Renal cortex interstitium (tissue), 15 donors: ENCODE measurements at places on chromosomes 11 and 22.

DNA sequence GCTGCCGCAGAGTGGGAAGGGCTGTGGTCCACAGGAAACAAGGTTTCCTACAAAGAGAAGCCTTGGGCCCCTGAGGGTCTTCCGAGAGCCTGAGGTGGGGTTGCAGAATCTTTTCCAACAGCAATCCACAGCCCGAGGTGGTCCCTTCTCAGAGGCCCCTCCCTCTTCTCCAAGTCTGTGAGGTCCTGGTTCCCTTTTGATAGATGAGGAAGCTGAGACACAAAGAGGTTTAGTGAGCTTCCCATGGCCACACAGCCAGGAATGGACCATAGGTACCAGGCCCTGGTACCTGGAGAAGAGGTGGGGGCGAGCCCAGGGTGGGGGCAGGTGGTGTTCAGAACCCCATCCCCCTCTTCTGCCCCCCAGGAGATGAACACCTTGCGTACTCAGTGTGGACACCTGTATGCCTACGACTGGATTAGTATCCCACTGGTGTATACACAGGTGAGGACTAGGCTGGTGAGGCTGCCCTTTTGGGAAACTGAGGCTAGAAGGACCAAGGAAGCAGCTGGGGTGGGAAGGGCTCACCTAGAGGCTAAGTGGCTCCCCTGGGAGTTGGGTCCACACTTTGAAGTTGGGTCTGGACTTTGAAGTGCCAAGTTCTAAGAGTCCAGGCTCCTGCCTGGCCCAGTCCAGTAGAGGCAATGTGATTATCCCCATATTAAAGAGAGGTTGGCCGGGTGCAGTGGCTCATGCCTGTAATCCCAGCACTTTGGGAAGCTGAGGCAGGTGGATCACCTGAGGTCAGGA is 7.0 kb downstream of the BEST1 start:
- DNase-seq = no peak

GRCh38 chr11:43919852-43920597 is 22.4 kb upstream of the C11orf96 start:
- no peak for DNase-seq

DNA sequence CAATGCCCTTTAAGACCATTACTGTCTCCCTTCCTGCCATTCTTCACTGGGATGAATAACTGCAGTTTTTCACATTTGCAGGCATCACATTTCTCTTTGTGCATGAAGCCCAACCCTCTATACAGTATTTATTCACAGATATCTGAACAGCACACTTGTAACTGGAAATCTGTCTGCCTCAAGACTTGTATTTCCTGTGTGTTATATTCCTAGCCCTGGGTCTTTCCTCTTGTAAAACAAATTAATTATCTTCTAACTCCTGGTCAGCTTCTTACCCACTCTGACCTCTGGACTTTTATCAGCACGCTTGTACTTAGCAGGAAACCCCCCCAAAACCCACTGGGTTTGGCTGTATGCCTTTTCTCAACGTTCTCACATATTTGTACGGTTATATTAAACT is 2.0 kb downstream of the CSRP3 start:
- peak; percentile 15 for DNase-seq

DNA sequence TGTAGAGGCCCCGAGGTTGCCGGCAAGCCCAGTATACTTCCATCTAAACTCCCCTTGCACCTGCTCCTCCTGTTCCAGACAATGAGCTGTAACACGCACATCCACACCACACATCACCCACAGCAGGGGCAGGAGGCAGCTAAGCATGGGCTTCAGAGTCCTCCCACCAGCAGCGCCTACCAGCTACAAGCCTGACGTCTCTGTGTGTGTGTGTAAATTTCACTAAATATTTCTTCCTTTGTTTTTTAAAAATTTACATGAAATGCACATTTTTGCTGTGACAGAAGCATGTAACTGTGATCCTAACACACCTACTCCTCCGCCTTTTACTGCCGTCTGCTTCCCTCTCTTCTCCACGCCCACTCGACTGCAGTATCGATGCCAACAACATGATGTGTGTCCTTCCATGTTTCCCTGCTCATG is 29.4 kb upstream of the PACSIN2 start:
- no peak for DNase-seq

DNA sequence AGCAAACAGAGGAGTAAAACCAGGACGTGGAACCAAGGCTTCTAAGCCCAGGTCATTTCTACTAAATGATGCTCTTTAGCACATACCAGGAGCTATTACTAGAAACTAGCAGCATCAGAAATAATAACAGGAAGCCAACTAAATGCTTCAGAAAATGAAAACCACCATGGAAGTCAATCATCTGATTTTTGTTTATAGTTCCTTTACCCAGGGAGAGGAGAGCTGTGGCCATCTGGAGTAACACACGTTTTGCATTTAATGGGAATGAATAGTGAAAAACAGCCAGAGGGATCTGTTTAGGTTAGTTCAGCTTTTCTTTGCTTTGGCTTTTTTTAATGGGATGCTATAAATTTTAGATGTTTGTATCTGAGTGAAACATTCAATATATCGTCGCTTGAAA is 250.7 kb upstream of the ARHGAP20 start:
- DNase-seq = no peak

DNA sequence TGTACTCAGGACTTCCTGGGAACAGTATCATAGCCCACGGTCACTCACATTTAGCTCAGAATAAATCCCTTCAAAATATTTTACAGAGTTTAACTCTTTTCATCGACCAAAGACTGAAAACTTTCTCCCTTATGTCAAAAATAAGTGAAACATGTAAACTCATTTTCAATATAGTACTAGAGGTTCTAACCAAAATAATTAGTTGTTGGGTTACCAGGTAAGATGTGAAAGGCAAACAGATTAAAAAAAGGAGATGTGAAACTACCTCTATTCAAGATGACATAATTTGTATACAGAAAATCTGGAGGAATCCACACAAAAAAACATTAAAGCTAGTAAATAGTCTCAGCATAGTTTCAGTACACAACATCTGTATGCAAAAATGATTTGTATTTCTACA is 20.3 kb downstream of the XKR3 start:
- DNase-seq = no peak

DNA sequence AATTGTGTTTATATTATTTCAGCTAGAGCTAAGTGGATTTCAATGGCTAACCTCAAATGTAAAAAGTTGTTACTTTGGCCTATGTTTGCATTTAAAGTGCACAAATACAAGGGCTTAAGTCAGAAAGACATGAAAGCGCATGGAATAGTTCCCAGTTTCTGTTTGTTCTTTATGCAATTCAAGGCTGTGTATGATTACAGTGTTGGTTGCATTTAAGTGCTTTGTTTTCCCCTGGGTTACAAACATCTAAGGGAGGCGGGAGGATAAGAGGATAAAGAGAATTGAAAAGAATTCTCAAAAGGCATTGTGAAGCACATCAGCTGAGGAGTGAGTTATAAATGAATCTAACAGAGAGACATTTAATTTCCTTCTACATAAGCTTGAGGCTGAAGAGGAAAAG is 453.4 kb downstream of the NTM start:
- no peak for DNase-seq

DNA sequence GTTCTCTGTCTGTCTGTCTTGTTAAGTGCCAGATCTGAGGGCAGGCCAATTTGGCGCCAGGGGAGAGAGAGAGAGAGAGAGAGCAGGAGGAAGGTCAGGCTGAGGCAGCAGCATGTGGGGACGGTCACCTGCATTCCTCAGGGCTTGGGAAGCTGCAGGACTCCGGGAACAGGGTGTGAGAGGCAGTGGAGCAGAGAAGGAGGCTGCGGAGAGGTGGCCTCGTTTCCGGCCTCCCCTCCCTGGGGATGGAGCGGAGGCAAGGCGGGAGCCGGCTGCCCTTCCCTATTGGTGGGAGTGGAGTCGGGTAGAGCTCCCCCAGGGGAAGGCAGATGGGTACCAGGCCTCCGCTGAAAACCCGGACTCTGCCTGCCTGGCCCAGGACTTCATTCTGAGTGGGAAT is 9.7 kb downstream of the CLMP start:
- DNase-seq = no peak

DNA sequence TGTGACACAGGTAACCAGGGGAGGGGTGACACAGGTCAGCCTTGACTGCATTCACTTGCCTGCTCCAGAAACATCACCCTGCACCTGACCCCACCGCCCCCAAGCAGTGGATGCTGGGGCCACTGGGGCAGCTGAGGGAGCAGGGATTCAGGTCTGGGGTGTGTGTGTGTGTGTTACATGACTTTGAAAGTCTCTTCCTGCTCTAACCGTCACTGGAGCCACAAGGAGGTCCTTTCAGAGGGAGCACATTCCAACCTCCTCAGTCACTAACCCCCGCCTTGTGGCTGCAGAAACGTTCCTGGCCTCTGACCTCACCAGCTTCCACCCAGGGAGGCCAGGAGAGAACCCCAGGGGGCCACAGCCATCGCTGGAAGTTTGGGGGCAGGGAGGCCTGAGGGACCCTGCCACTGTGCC is 2.9 kb upstream of the FOSL1 start:
- no peak for DNase-seq
